ENCODE measurements at places on chromosomes 4 and X. TPM values are rescaled to one million over a fixed set of nuclear protein-coding genes. Genes with fewer than 3 reads are reported as not detected.

The GPRASP3 gene
- 6.0 TPM for total RNA-seq

GRCh38 chr4:26075583-26075982 lies 161.6 kb downstream of the SMIM20 start:
- H3K27ac ChIP-seq, result no peak overlapping the region
- H3K4me1 ChIP-seq, result no peaks in the 10 kb centered on the region
- DNase-seq, result no peak

The PLK4 gene
- total RNA-seq, result 4.2 TPM

DNA sequence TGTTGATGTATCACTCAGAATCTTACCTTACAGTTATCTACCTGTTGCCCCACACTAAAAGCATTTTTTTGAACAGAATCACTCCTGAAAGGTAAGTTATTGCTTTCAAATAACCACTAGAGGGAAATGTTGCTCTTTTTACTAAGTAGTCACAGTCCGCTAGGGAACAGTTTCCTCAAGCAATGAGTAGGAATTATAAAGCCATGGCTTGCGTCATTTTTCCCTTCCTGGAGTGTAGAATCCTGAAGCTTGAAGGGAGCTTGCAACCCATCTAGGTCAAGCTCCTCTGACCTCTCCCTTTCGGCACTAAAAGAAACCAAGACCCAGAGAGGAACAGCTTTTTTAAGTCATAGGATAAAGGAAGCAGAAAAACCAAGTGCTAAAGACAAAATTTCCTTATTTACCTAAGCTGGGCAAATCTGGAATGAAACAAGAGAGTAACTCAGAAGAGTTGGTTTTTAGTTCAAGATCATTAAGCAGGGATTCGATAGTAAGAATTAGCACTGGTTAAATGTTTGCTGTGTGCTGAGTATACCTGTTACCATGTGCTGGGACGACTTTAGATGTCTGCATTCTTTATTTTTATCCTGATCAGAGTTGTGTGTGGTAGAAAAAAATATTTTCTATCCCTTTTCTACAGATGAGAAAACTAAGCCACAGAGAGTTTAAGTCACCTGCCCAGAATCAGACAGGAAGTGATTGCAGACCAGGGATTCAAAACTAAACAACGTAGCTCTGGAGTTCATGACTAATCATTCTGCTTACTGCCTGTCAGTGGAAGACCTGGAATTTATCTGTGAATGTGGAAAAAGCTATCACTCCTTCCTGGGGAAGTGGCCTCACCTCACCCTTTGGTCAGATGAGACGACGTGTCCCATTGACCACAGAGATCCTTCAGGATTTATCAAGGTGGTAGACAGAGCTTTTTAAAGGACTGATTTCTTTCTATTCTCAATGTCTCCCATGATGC lies 631.5 kb downstream of the RAB28 start:
- H3K36me3 ChIP-seq, result no peaks in the 10 kb centered on the region
- H3K27ac ChIP-seq, result no peak overlapping the region
- H3K4me1 ChIP-seq, result no peaks in the 10 kb centered on the region
- H3K27me3 ChIP-seq, result no peaks in the 10 kb centered on the region

GRCh38 chr4:128068918-128069317 lies 7.8 kb downstream of the LARP1B start:
- DNase-seq, result no peak
- no peaks in the 10 kb centered on the region for H3K27me3 ChIP-seq
- H3K36me3 ChIP-seq, result no peaks in the 10 kb centered on the region
- H3K27ac ChIP-seq, result no peak overlapping the region

- H3K4me1 ChIP-seq, result no peaks in the 10 kb centered on the region
- no peak overlapping the region for H3K4me3 ChIP-seq
- H3K36me3 ChIP-seq, result no peaks in the 10 kb centered on the region
- H3K27me3 ChIP-seq, result no peaks in the 10 kb centered on the region
- no peak overlapping the region for H3K27ac ChIP-seq
Observed at GRCh38 chr4:25330335-25330734, 17.8 kb downstream of the ZCCHC4 start.

GRCh38 chr4:168437192-168437943 lies 42.9 kb downstream of the DDX60L start:
- no peaks in the 10 kb centered on the region for H3K36me3 ChIP-seq
- no peak for DNase-seq
- no peaks in the 10 kb centered on the region for H3K4me1 ChIP-seq
- no peak overlapping the region for H3K4me3 ChIP-seq

The VCX gene
- total RNA-seq, result 0.54 TPM

The RAB41 gene
- not detected for total RNA-seq

The USP17L20 gene
- not detected for total RNA-seq

DNA sequence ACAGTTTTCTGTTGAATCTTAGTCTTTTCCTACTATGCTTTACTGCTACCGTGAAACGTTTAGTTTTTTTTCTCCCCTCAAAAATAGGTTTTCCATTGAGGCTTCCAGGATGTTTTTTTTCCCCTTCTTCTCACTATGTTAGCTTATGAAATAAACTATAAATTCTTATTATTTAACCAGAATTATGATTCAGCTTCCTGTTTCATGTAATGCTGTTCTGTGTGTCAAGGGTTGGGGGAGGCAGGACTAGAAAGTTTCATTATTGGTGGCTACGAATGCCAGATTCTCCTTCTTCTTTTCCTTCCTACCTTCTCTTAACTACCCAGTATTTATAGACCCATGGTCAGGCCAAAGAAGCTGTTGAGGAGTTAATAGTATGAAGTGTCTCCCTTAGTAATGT lies 11.8 kb downstream of the CLCN5 start:
- no peak for DNase-seq
- no peaks in the 10 kb centered on the region for H3K27me3 ChIP-seq
- no peaks in the 10 kb centered on the region for H3K4me1 ChIP-seq
- no peaks in the 10 kb centered on the region for H3K36me3 ChIP-seq

All from thyroid gland (tissue), 4 donors.